ENCODE measurements at places on chromosomes 3 and 15.

DNA sequence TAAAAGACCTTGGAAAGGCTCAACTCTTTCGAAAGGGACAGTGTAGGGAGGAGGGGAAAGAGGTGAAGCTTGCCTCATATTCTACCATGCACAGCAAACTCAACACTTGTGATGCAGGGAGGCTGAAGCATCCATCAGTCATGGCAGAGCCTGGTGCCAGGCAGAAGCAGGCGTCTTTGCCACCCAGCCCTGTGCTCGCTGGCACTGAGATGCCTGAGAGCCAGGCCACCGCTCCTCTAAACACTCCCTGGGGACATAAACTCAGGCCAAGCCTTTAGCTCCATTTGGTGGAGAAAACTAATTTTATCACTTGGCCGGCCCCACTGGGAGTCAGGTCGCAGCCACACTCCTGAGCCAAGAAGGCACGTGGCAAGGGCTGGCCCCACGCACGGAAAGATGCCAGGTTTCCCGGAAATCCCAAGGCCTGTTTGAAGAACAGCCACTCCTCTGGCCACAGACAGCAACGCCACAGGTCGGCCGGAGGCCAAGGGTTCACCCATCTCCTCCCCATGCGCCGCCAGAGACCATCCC lies 30.7 kb downstream of the XXYLT1 start:
- no peak for DNase-seq

DNA sequence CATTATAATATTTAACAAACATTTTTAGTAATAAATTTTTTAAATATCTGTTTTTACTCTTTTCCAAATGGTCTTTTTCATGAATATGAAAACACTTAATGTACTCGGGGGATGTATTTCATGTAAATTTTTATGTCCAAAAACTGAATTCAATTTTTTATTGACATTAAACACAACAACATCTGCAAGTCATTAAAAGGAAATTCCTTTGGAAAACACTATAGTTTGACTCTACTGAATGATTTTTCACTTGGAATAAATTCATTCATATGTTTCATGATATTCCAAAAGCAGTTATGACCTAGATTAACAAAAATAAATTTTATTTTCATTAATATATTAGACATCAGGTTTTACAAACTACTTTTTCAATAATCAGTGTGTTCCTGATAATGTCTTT lies 239.8 kb upstream of the AGTR1 start:
- DNase-seq: no peak

DNA sequence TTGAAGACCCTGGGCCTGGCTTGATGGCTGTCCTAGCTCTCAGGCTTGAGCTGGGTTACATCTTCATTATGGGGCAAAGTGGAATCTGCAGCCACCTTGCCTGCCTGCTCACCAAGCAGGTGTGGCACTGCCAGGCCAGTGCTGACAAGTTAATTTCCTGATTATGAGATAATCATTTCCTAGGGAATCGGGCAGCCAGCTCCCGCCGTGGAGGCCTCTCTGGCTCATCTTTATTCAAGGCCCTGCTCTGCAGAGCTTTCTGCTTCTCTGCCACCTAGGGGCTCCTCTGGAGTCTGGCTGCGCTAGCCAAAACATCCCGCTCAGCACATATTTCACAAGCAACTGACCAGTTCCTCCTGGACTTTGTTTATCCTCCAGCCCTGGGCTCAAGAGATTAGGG lies 9.9 kb downstream of the LOXL1 start:
- no peak for DNase-seq

DNA sequence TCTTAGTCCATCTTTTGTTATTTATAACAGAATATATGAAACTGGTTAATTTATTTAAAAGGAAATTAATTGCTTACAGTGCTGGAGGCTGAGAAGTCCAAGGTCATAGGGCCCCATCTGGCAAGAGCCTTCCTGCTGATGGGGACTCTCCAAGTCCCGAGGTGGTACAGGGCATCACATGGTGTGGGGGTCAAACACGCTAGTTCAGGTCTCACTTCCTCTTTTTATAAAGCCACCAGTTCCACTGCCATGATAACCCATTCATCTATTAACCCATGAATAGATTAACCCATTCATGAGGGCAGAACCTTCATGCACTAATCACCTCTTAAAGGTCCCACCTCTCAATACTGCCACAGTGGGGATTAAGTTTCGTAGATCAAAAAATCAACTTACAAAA lies 659.3 kb downstream of the NAALADL2 start:
- no peak for DNase-seq

- no peak for DNase-seq
Observed at GRCh38 chr3:172356427-172356826, 91.8 kb downstream of the GHSR start.

GRCh38 chr3:15844889-15845288 lies 47.1 kb upstream of the ANKRD28 start:
- no peak for DNase-seq

GRCh38 chr15:75065851-75066509 lies 42.6 kb downstream of the PPCDC start:
- DNase-seq: no peak

- DNase-seq: no peak
Observed at GRCh38 chr3:66572938-66573710, 72.3 kb upstream of the LRIG1 start.

- no peak for DNase-seq
Observed at GRCh38 chr3:197392961-197393360, 94.5 kb upstream of the DLG1 start.

DNA sequence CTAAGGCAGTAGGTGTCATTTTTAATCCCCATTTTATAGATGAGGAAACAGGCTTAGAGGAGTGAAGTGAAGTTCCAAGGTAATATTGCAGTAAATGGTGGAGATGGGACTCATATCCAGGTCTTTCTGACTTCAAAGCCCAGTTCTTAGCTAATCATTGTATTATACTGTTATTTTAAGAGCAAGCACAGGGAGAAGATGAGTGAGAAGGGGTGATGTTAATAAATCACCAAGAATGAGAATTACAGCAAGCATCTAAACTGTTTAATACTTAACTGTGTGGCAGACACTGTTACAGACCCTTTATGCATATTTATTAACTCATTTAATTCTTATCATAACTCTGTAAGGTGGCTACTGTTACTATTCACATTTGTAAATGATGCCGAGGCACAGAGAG lies 61.2 kb downstream of the VPS8 start:
- no peak for DNase-seq

GRCh38 chr3:50584391-50584790 lies 15.1 kb downstream of the HEMK1 start:
- no peak for DNase-seq

Data from cerebellar nuclear complex (tissue), 1 donor.